ENCODE measurements at places on chromosomes 7 and 10.
A peak's percentile ranks its signal among the peaks of the same experiment; 100 is the strongest.

- DNase-seq = no peak
Measured at GRCh38 chr10:27701938-27702537, 43.6 kb downstream of the MKX start.

DNA sequence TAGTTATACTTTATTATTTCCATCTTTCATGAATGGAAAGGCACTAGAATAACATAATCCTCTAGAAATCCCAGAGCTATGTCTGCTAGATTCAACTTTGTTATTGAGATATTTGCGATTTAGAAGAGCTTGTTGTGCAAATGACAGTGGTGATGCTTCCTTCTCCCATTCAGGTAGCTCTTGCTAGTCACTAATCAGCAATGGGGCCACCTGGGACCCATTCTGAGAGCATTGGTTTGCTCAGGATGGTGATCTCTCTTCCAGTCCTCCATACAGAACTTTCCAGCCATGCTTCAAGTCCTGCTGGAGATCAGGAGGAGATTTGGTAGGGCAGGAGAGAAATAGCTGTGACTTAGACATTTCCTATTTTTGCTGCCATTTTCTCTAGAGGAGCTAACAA, 65.8 kb upstream of the WNT16 start:
- no peak for DNase-seq

- no peak for DNase-seq
Measured at GRCh38 chr7:130814778-130815335, 80.8 kb upstream of the KLF14 start.

DNA sequence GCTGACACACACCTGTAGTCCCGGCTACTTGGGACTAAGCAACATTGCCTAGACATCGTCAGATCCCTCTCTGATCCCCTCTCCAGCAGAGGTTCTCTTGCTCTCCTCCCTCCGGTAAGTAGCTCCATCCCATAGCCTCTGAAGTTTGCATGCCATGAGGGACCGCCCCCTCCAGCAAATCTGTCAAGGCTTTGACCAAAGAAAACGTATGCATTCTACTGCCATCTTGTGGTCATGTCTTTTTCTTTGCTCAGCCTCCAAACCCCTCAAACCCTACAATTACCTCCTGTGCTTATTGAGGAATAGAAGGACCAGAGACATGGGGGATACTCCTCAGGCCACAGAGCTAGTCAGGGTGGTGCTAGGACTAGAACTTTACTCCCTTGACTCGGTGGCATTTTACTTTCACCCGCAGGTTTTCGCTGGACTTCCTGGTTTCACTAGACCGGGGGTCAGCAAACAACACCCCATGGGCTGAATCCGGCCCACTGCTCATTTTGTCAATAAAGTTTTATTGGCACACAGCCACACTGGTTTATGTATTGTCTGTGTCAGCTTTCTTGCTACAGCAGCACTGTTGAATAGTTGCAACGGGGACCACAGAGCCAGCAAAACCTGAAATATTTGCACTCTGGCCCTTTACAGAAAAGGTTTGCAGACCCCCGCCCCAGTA, 202.6 kb upstream of the FOXK1 start:
- DNase-seq = peak; percentile 70

- DNase-seq = no peak
Measured at GRCh38 chr10:43965033-43965917, 316.6 kb upstream of the ZNF32 start.

- DNase-seq = no peak
Measured at GRCh38 chr10:59124187-59124586, 52.3 kb upstream of the PHYHIPL start.

GRCh38 chr10:89664203-89664602, 19.2 kb upstream of the PANK1 start:
- DNase-seq = no peak

Measured in SHP77 treated with DMSO at 0.1 percent for 48 hours (cell line).